ENCODE measurements at places on chromosomes 5 and 9. TPM values are rescaled to one million over a fixed set of nuclear protein-coding genes. Genes with fewer than 3 reads are reported as not detected.

DNA sequence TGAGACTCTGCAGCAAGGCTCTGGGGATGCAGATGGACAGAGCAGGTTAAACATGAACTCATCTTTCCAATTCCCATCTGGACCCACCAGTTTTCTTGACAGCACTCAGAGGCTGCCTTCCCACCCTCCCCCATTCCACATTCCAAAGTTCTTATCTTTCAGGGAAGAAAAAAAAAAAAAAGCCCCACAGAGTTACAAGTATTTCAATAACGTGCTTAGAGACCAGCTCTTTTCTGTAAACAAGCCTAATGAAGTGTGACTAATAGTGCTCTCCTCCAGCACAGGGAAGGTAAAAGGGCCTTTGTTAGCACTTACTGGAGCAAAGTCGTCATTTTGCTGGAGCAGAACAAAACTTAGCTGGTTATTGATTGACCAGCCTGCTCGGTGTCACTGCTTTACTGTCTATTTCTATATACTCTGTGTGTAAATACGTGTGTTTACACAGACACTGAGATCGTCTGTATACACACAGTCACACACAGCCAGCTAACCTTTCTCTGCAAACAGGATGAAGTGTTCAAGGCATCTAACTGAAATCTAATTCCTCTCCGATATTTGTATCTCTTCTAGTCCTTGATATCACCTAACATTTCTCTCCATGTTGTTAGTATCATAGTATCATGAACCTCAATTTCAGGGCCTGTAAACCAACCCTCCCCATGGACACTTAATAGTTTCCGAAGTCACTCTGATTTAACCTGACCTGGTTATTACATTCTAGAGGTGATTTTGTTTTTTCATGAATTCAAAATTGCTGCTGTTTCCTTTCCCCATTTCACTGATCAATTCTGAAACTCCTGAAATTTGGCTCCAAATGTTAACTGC lies 84.9 kb downstream of the ZNF608 start:
- ATAC-seq, result no peak

DNA sequence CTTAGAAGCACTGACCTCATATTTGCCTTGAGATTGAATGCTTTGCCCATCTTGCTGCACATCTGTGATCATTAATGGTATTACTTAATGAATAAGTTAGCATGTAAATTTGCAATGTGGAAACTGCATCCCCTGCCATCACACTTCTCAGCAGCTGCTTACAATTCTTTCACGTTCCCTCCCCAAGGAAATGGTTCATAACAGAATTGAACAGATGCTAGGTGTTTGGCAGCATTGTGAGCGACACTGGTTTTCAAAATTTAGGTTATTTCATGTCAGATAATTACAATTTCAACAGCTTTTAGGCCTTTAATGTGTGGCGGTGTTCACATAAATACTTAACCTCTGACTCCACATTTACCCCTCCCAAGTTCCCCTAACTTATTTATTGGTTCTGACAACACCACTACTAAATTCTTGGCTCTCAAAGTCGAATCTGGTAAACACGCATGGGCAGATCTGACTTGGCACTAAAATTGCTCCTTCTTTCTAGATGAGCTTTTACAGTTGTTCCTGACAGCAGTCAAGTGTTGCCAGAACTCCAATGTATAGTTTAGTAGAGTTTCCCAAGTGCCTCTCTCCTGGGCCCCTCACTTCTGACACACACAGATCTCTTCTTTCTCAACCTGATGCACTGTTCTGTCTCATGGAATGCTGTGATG lies 46.8 kb downstream of the SLC1A3 start:
- ATAC-seq, result no peak

- no peak for ATAC-seq
Observed at GRCh38 chr5:131745703-131746102, 51.1 kb downstream of the FNIP1 start.

DNA sequence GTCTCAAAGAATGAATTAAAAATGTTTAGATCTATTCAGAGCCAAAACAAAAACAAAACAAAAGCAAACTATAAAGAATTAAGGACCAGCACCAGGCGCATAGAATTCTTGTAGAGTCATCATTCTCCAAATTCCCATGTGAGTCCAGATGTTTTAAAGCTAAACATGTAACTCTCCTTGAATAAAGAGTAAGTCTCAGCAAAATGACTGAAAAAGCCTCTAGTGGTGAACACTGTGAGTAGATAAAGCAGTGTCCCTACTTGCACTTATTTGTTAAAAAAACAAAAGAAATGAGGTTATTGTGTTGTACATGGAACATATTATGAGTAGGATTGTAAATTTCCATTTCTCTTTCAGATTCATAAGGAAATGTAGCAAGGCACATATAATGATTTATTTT lies 44.0 kb downstream of the NNT start:
- no peak for ATAC-seq

- ATAC-seq, result peak; percentile 25
Observed at GRCh38 chr5:62306323-62306895, 403 bp downstream of the KIF2A start.

PCDHGA2 gene
- not detected for total RNA-seq

ARHGEF28 gene
- 0.17 TPM for total RNA-seq

SCGB3A2 gene
- not detected for total RNA-seq

- no peak for ATAC-seq
Observed at GRCh38 chr9:132673355-132673754, 3.1 kb downstream of the GTF3C4 start.

DNA sequence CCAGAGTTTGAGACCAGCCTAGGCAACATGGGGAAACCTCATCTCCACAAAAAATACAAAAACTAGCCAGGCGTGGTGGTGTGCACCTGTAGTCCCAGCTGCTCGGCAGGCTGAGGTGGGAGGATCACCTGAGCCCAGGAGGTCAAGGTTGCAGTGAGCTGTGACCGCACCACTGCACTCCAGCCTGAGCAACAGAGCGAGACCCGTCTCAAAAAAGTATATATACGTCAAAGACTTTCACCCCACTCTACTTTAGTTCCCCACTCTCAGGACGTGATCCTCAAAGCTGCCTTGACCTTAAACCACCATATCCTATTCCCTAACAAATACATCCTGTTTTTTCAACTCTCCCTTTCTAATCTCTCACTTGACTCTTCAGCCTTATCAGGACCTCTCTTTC lies 41.0 kb downstream of the PCDHGC5 start:
- no peak for ATAC-seq

LCN15 gene
- total RNA-seq, result not detected

DNA sequence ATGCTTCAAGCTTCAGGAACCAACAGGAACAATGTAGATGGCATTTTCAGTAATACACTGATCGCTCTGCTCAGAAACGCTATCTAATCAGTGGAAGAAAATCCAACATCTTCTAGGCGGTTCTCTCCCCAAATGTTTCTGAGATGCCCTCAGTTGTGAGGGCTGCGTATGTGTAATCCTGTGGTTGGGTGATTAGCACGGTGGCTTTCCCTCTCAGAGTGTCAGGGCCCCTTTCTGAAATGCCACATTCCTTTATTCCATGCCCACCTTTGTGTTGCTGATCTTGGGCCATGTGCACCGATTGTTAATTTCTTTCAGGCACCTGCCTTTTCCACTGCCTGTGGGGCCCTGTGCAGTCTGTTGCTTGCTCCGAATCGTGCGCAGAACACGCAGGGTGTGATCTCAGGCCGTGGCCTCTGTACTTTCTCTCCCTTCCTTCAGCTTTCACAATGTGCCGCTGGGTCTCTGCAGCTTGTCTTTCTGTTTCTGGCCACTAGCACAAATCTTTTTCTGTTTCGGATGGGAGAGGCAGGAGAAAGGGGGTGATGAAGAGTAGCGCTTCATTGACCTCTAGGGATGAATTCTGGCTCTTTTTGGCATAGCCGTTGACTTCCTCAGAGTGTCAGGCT lies 324.0 kb downstream of the PARP8 start:
- ATAC-seq, result no peak

- no peak for ATAC-seq
Observed at GRCh38 chr5:154365823-154366222, 80.0 kb upstream of the SAP30L start.

DNA sequence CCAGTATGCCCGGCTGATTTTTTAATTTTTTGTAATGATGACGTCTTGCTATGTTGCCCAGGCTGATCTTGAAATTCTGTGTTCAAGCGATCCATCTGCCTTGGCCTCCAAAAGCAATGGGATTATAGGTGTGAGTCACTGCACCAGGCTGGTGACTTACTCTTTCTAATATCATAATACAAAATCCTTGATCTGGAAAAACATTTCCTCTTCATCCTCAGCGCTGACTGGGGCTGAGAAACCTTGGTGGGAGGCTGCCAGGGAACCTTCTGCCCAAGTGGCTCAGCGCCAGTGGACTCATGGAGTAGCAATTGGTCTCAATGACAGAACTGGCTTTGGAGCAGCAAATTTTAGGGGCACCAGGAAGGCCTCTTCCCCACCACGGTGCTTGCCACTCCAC lies 17.5 kb upstream of the SEMA4D start:
- no peak for ATAC-seq

IFNE gene
- total RNA-seq, result not detected

DNA sequence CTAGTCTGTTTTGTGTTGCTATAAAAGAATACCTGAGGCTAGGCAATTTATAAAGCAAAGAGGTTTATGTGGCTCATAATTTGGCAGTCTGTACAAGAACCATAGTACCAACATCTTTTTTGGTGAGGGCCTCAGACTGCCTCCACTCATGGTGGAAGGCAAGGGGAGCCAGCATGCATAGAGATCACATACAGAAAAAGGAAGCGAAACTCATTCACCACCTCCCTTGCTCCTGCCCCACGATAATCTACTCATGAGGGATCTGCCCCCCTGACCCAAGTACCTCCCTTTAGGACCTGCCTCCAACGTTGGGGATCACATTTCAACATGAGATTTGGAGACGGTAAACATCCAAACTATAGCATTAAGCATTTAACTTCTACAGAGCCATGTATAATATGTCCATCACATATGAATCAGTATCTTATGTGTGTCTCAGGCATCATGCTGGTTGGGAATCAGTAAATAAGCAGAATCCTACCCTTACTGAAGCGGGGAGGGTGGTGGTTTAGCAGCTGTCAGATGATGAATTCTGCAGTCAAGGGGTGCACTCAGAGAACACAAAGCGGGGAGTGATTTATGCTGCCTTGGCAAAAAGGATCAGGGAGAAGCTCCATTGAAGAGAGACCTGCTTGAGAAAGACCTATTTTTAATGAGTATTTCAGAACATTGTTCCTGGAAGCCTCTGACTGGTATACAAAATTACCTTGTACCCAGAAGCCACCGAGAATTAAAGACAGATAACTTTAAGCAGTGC lies 34.8 kb downstream of the HMGXB3 start:
- ATAC-seq, result no peak

- ATAC-seq, result no peak
Observed at GRCh38 chr9:82115900-82116299, 127.3 kb downstream of the SPATA31D1 start.

RGS7BP gene
- not detected for total RNA-seq

DNA sequence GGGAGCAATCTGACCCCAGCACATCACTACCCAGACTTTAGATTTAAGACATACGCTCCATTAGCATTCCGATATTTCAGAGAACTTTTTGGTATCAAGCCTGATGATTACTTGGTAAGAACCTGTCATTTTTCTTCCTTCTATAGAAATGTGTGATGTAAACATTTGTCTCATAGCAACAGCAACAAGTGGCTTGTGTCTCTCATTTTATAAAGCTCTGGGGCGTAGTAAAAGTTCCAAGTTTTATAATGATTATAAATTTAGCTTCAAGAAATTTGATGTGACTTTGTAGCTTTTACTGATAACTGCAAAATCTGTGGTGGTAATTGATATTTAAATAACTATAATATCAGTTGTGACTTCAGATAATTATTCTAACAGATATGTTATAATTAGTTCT lies 137.2 kb downstream of the PRKACG start:
- no peak for ATAC-seq
